ENCODE measurements at places on chromosomes 11 and 22. TPM values are rescaled to one million over a fixed set of nuclear protein-coding genes. Genes with fewer than 3 reads are reported as not detected.

OR52I1 gene
- not detected for total RNA-seq

AKIP1 gene
- total RNA-seq, result 20.8 TPM

LSP1 gene
- total RNA-seq, result not detected

CDK2AP2 gene
- 27.8 TPM for total RNA-seq

CCDC116 gene
- 0.36 TPM for total RNA-seq

ARHGAP20 gene
- 0.36 TPM for total RNA-seq

CHCHD10 gene
- 55.8 TPM for total RNA-seq

- no peak overlapping the region for H3K4me3 ChIP-seq
- H3K27ac ChIP-seq, result no peak overlapping the region
- peaks cover 3% of the 10 kb centered on the region for H3K4me1 ChIP-seq
- peaks cover 4% of the 10 kb centered on the region for H3K36me3 ChIP-seq
- peaks cover 4% of the 10 kb centered on the region for H3K27me3 ChIP-seq
These were observed 64.4 kb upstream of the LINC01488 start for GRCh38 chr11:69416762-69417698.

GRCh38 chr22:20156611-20157429 is 6.0 kb upstream of the CCDC188 start:
- peaks cover 7% of the 10 kb centered on the region for H3K27me3 ChIP-seq
- H3K27ac ChIP-seq, result no peak overlapping the region
- H3K36me3 ChIP-seq, result no peaks in the 10 kb centered on the region

- H3K27ac ChIP-seq, result peak overlapping the region; percentile 67
- H3K27me3 ChIP-seq, result peaks cover 6% of the 10 kb centered on the region
- H3K4me1 ChIP-seq, result peaks cover 23% of the 10 kb centered on the region
- peak overlapping the region; percentile 11 for H3K4me3 ChIP-seq
These were observed 12.7 kb downstream of the TOM1 start for GRCh38 chr22:35312198-35313059.

- H3K27ac ChIP-seq, result no peak overlapping the region
- H3K4me3 ChIP-seq, result no peak overlapping the region
- H3K27me3 ChIP-seq, result peaks cover 3% of the 10 kb centered on the region
- H3K4me1 ChIP-seq, result peaks cover 7% of the 10 kb centered on the region
- DNase-seq, result no peak
These were observed 129.6 kb upstream of the TIMP3 start for GRCh38 chr22:32671886-32672285.

DNA sequence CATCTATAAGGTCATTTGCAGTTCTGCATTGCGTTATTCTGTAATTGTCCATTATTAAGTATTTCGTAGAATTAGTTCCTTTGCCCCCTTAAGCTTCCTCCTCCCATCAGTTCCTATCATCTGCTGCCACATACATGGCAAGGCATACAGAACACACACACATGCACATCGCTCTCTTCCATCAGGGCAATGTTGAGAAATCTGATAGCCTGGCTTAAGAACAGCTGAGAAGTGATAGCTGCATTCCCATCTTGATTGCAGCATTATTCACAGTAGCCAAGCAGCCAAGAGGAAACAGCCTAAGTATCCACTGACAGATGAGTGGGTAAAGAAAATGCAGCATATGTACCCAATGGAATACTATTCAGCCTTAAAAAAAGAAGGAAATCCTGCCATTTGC is 186.8 kb upstream of the CADM1 start:
- H3K27me3 ChIP-seq, result peaks cover 5% of the 10 kb centered on the region
- H3K27ac ChIP-seq, result no peak overlapping the region
- no peak overlapping the region for H3K4me3 ChIP-seq
- no peaks in the 10 kb centered on the region for H3K36me3 ChIP-seq

DNA sequence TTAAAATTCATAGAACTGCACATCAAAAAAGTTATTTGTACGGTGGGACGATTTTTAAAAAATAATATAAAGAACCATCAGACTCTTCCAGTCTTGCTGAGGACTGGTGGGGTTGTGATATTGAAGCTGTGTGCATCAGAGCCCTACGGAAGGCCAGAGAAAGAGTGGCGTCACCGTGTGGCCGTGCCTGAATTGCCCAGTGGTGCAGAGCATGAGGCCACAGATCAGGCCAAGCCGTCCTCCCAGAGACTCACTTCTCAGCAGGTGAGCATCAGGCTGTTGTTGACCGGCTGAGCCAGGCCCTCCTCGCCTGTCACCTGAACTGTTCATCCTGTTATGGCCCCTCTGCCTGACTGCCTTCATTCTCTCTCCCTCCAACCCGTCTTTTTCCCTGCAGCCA is 1013.9 kb downstream of the TBC1D22A start:
- no peak overlapping the region for H3K27ac ChIP-seq
- H3K4me3 ChIP-seq, result no peak overlapping the region
- H3K4me1 ChIP-seq, result no peaks in the 10 kb centered on the region
- H3K27me3 ChIP-seq, result peaks cover 11% of the 10 kb centered on the region

GRCh38 chr11:62171261-62171723 is 18.7 kb upstream of the SCGB1D1 start:
- no peak overlapping the region for H3K4me3 ChIP-seq
- peak; percentile 85 for DNase-seq
- no peaks in the 10 kb centered on the region for H3K27me3 ChIP-seq
- H3K36me3 ChIP-seq, result no peaks in the 10 kb centered on the region

DNA sequence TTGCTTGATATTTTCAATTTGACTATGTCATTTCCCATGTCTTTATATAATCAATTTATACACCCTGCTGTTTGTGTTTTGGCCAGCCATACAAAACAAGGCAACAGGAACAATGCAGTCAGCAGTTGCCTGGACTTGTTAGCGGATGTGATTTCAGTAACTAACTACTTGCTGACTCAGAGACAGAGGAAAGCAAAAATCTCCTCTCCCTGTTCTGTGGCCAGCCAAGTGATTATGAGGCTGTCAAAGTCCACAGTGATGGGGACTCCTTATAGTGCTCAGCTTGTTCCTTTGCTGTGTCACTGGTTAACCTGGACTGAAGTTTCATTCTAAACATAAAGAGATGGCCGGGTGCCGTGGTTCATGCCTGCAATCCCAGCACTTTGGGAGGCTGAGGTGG is 32.6 kb upstream of the APLP2 start:
- no peak overlapping the region for H3K4me3 ChIP-seq
- H3K4me1 ChIP-seq, result no peaks in the 10 kb centered on the region
- no peaks in the 10 kb centered on the region for H3K36me3 ChIP-seq
- no peak for DNase-seq
- H3K27me3 ChIP-seq, result peaks cover 1% of the 10 kb centered on the region

GRCh38 chr22:17980015-17980590 is 44.3 kb downstream of the MICAL3 start:
- no peak overlapping the region for H3K4me3 ChIP-seq
- peaks cover 28% of the 10 kb centered on the region for H3K4me1 ChIP-seq
- no peaks in the 10 kb centered on the region for H3K36me3 ChIP-seq
- H3K27me3 ChIP-seq, result peaks cover 11% of the 10 kb centered on the region
- peak overlapping the region; percentile 81 for H3K27ac ChIP-seq

DNA sequence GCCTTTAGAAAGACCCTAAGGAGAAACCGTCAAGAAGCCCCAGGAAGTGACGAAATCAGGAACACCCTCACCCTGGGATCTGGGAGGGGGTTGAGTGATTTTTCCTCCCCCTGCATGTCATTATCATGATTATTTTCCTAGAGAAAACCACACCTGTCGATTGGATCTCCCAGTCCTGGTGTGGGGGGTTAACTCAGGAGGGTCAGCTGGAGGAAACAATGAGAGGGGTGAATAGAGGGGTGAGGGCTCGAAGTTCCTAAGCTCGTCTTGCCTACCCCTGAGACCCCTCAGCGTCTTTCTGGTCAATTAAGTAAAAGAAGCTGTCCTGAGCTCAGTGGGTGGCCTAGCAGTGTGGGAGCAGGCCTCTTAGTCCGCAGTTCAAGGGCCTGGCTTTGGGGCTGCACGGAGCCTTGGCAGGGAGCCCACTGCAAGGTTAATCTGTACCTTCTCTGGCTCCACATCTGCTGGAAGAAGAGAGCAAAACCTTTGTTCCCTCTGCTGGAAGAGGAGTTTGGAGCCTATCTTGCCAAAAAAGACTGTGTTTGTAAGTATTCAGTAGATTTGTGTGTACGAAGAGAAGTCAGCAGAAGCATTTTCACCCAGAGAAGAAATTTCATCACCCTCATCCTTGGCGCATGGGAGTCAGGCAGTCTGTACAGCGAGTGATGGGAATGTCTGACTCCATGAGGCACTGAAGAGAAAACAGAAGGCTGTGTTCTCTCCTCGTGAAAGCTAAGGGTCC is 34.2 kb upstream of the FTH1 start:
- H3K27ac ChIP-seq, result no peak overlapping the region
- H3K27me3 ChIP-seq, result peaks cover 2% of the 10 kb centered on the region
- peaks cover 11% of the 10 kb centered on the region for H3K36me3 ChIP-seq
- H3K4me3 ChIP-seq, result no peak overlapping the region
- no peaks in the 10 kb centered on the region for H3K4me1 ChIP-seq
- DNase-seq, result no peak

- H3K36me3 ChIP-seq, result peaks cover 52% of the 10 kb centered on the region
- H3K27me3 ChIP-seq, result peaks cover 16% of the 10 kb centered on the region
- no peak overlapping the region for H3K27ac ChIP-seq
- H3K4me3 ChIP-seq, result peak overlapping the region; percentile 35
- H3K4me1 ChIP-seq, result peaks cover 7% of the 10 kb centered on the region
- DNase-seq, result no peak
These were observed 7.9 kb upstream of the TPP1 start for GRCh38 chr11:6626971-6627761.

- peaks cover 6% of the 10 kb centered on the region for H3K4me1 ChIP-seq
- H3K36me3 ChIP-seq, result no peaks in the 10 kb centered on the region
- H3K27me3 ChIP-seq, result peaks cover 6% of the 10 kb centered on the region
- H3K4me3 ChIP-seq, result peak overlapping the region; percentile 93
- no peak overlapping the region for H3K27ac ChIP-seq
These were observed 1.6 kb downstream of the NCAM1 start for GRCh38 chr11:112962579-112963367.

DNA sequence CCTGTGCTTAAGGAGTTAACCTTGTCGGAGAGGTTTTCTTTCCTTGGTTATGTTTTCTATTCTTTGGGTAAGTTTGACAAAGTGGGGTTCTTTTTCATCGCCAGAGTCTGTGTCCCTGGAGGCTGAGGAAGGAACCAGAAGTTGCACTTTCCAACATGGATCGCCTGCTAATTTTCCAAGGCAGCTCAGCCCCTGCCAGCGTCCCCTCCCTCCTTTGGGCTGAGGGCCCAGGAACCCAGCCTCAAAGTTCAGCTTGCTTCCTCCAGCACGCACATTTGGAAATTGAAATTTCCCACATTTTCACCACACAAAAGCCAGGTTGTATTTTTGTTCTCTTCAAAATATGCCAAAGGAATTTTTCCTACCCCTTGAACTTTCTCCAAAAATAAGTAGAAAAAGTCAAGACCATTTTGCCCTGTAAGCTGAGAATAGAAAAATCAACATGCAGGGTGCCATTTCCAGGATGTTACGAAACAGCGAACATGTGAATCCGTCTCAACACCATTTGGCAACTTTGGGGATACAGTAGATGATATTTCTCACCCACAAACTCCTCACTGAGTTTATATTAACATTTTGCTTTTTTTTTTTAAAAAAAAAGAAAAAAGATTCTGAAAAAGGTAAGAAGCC is 343.5 kb downstream of the TENM4 start:
- no peak overlapping the region for H3K4me3 ChIP-seq
- H3K4me1 ChIP-seq, result peaks cover 2% of the 10 kb centered on the region
- peaks cover 3% of the 10 kb centered on the region for H3K36me3 ChIP-seq
- no peak for DNase-seq

GRCh38 chr22:49825944-49826602 is 1.6 kb downstream of the BRD1 start:
- DNase-seq, result no peak
- H3K27me3 ChIP-seq, result peaks cover 4% of the 10 kb centered on the region
- peak overlapping the region; percentile 91 for H3K4me3 ChIP-seq
- peaks cover 18% of the 10 kb centered on the region for H3K36me3 ChIP-seq
